ENCODE measurements at places on chromosomes 4 and X.

DNA sequence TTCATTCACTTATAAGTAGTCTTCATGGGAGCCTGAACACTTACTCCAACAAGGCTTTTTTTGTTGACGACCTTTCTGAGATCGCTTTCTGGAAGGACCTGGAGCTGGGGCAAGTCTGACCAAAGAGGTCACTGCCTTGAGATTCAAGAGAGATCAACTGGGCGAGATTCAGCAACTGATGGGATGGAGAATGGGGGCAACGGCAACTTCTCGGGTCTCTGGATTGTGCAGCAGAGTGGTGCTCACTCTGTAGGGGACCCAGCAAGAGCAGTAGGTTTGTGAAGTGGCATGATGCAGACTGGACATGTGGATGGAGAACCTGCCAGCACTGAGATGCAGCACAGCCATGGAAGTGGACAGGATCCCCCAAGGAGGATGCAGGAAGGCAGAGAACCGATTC, 288.1 kb downstream of the EVC2 start:
- DNase-seq: no peak

- no peak for DNase-seq
These were observed 301.2 kb downstream of the BMPR1B start for GRCh38 chr4:95058991-95059390.

GRCh38 chr4:28386776-28387175, 1526.1 kb downstream of the STIM2 start:
- no peak for DNase-seq

- DNase-seq: no peak
These were observed 87.4 kb downstream of the ATXN3L start for GRCh38 chrX:13232484-13232883.

DNA sequence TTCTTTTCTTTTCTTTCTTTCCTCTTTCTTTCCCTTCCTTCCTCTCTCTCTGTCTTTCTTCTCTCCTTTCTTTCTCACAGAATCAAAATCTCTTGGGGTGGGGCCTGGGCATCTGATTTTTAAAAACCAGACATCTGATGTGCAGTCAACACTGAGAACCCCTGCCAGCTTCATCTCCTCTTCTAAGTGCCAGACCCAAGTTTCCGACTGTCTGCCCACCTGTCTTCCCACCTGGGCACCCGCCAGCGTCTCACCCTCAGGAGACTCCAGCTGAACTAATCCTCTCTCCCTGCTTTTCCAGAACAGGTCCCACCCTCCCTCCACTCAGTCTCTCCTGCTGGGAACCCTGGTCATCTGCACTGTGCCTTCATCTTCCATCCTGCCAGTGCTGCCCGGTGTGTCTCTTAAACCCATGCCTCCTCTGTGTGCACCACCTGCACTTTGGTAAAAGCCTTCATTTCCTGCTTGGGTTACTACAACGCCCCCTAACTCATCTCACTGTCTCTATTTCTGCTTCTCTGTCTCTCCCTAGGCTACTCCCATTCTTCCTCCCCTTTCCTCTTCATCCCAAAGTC, 2.8 kb downstream of the SOD3 start:
- DNase-seq: peak; percentile 28

- DNase-seq: no peak
These were observed 22.2 kb downstream of the CCDC149 start for GRCh38 chr4:24890561-24891126.

- DNase-seq: no peak
These were observed 641.6 kb downstream of the ADGRL3 start for GRCh38 chr4:61841714-61842113.

GRCh38 chr4:4488405-4489404, 53.1 kb downstream of the STX18 start:
- peak; percentile 46 for DNase-seq

DNA sequence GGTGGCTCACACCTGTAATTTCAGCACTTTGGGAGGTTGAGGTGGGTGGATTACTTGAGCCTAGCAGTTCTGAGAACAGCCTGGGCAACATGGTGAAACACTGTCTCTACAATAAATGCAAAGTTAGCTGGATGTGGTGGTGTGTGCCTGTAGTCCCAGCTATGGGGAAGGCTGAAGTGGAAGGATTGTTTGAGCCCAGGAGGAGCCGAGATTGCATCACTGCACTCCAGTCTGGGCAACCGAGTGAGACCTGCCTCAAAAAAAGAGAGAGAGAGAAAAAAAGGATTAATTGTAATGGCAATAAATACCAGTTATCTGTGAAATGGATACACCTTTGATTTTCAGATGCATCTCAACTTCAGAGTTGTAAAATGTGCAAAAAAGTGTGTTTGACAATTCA, 58.8 kb downstream of the SPRY1 start:
- no peak for DNase-seq

GRCh38 chrX:128078545-128078944, 26.3 kb upstream of the ACTRT1 start:
- DNase-seq: no peak

DNA sequence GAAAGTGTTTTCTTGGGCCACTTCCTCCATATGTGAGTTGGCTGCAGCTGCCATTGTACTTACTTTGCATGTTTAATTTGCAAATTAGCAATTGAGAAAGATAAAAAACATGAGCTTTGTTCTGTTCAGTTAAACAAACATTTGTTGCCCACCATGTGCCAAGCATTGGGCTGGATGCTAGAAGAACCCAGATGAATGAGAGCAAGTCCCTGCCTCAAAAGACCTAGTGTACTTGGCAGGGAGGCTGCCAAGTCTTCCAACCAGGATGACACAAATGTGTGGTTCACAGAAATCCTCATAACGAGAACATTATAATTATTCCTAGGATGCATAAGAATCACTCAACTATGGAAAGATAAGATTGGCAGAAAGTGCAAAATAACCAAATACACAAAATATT, 66.7 kb downstream of the GPM6A start:
- DNase-seq: no peak

DNA sequence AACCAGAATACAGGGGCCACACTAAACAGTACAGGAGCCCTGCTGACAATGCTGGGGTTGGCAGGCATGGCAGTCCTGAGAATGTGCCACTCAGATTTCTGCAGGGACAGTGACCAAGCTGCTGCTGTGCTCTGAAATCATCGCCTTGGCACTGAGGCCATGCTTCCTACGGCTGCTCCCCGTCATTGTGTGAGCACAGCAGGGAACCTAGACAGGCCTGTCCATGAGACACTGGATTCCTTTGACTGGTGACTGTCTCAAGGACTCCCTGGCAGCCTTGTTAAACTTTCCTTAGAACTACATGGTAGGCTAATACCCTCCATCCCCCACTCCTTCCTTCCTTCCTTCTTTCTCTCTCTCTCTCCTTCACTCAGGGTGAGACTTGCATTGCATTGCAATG, 111.4 kb downstream of the LUZP4 start:
- peak; percentile 9 for DNase-seq

- DNase-seq: no peak
These were observed 51.5 kb upstream of the PRPS1 start for GRCh38 chrX:107576841-107577240.

DNA sequence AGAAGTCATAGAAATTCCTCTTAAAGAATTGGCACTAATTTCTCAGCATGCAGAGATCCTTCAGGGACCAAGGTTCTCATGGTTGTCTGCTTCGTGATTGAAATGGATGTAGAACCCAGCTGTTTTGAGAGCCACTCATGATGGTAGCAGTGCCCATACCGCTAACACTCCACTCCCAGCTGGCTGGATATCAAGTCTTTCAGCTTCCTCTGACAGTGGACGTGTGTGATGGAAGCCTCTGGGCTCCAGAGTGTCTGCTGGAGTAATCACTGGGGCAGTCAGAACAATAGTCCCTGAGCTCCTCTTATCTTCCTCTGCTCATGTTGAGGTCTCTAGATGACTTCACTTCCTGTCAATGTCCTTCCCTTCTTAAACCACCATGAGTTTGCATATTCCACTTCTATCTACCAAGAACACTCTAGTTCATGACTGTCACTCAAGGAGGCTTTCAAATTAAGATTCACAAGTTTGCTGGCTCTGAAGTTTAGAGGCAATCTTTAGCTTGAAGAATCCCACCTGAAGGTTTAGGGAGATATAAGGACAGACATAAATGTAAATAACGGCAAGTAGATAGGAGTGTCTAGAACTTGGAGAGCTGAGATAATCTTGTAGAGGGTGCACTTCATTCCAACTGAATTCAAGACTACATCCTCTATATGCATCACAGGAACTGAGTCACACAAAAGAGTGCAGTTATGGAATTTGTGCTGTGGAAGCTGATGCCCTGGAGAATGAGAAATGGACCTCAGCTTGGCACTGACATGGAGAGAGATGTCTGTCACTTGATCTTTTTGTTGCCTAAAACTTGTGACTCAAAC, 64.5 kb upstream of the WDR1 start:
- no peak for DNase-seq

GRCh38 chr4:104915864-104916263, 230.8 kb upstream of the TET2 start:
- DNase-seq: peak; percentile 29

- no peak for DNase-seq
These were observed 836 bp downstream of the GPM6A start for GRCh38 chr4:175811228-175811627.

DNA sequence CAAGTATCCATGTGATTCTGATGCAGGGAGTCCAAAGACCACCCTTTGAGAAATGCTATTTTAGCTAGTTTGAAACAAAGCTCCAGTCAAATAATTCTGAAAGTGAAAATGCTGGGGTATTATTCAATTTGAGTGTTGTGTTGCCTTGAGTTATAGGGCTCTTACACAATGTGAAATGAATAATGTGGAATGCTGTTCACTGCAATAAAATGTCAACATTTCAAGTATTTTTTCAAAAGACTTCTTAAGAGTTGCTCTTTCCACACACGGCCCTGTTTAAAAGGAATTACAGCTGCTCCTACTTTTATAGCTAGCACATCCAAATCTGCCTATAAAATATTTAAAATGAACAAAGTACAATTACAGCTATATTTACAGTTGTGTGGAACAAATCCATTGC, 27.5 kb upstream of the PLS3 start:
- no peak for DNase-seq

- DNase-seq: no peak
These were observed 29.8 kb downstream of the RAI2 start for GRCh38 chrX:17831255-17831654.

Measured in H7 (cell line).